ENCODE measurements at places on chromosomes 1 and 21.

DNA sequence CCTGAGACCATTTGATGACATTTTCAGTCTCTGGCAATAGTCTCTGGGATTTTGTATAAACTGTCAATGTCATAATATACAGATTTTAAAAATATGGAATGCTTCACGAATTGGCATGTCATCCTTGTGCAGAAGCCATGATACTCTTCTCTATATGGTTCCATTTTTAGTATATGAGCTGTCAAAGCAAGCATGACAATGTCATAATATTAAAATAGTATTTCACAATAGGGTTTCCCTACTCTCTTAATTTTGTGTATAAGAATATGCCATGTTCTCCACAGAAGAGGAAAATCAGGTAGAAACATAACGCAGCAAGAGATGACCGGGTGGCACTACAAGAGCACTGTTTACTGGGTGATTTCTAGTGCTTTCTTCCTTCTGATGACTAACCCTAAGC is 8.3 kb upstream of the DIPK1A start:
- no peak for DNase-seq

GRCh38 chr1:171803045-171803444 is 21.6 kb downstream of the METTL13 start:
- DNase-seq = no peak

GRCh38 chr21:45322231-45322959 is 34.7 kb upstream of the POFUT2 start:
- DNase-seq = no peak

GRCh38 chr21:38898422-38899096 is 92.8 kb downstream of the ETS2 start:
- DNase-seq = no peak

DNA sequence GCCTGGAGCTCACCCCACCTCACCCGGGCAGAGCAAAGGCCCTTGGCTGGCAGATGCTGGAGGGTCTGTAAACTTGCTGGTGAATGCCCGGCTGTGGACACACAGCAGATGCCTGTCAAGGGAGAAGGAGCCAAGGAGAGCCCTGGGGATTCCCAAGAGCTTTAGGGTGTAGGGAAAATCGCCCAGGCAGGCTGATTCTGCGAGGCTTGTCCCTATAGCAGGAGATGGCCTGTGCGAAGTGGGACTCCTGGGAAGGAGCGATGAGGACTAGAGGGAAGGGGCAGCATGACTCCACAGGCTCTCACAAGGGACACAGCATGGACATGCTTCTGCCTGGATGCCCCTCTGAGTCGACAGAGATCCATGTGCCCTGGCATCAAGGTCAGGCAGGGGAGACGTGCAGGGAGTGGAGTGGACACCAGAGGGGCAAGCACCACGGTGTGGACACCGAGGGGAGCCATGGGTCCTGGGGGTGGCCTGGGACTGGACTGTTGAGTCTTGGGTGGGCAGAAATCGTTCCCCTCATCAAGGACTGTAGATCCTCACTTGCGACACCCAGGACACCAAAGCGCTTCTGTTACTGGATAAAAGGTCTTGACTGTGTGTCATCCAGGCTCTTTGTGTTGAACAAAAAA is 71.4 kb upstream of the ABCG1 start:
- no peak for DNase-seq

GRCh38 chr1:170630977-170631376 is 33.0 kb upstream of the PRRX1 start:
- no peak for DNase-seq

DNA sequence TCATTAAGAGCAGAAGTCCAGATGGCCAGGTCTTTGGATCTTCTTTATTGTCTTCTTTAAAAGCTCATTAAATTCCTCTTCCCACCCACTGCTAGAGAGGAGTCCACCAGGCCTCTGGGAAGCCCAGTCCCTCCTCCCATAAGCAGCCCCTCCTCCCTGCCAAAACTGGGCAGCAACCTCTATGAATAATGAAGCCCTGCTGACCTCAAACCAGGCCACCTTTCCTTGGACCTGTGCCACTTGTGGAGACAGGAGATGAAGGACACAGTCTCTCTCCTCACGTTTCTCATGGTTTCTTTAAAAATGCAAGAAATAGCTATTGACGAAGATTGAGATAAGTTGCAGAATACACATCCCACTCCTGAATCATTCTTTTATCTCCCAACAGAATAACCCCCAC is 112.8 kb downstream of the EDEM3 start:
- no peak for DNase-seq

GRCh38 chr1:205569411-205570172 is 62.2 kb downstream of the ELK4 start:
- DNase-seq = no peak

GRCh38 chr1:75615613-75616435 is 4.9 kb upstream of the SLC44A5 start:
- no peak for DNase-seq

- DNase-seq = peak; percentile 94
These were observed at the start of gene PRKCZ for GRCh38 chr1:2049718-2050431. Gene PRKCZ (plus strand): TSS chr1:2050411. CDS start chr1:2050631, 220 bp downstream.

GRCh38 chr1:241770115-241770514 is 77.9 kb upstream of the EXO1 start:
- no peak for DNase-seq

DNA sequence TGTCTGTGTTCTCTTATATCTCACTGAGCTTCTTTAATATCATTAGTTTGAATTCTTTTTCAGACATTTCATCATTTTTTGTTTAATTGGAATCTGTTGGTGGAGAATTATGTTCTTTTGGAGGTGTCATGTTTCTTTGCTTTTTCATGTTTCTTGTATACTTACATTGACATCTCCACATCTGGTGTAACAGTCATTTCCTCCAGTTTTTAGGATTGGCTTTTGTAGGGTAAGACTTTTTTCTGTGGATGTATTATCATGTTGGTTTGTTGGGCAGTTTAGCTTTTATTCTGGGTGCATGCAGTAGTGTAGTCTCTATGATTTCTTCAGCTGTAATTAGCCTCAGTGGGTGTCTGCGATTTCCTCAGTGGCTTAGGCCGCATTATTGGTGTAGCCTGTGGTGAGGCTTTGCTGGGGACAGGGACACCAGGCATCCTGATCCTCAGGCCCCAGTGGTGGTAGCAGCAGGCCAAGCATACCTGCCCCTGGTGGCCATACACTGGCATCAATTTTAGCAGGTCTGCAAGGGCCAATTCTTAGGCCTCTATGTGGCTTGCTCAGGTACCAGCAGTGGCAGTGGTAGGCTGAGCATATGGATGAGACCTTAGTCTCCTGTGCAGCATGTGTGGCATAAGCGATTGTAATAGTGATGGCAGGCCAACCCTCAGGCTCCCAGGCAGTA is 77.6 kb upstream of the SAMD13 start:
- no peak for DNase-seq

DNA sequence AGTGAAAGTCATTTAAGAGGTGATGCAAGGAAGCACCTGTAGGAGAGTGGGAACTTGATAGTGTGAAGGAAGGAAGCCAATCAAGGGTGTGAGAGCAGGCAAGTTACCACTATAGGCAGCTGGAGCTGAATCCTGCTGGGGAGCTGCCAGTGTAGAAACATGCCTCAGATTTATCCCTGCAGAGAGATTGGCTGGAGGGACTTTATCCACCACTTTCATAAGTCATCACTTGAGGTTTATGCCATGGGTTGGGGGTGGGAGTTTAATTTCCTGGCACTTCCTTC is 443.6 kb downstream of the PLPP3 start:
- no peak for DNase-seq

DNA sequence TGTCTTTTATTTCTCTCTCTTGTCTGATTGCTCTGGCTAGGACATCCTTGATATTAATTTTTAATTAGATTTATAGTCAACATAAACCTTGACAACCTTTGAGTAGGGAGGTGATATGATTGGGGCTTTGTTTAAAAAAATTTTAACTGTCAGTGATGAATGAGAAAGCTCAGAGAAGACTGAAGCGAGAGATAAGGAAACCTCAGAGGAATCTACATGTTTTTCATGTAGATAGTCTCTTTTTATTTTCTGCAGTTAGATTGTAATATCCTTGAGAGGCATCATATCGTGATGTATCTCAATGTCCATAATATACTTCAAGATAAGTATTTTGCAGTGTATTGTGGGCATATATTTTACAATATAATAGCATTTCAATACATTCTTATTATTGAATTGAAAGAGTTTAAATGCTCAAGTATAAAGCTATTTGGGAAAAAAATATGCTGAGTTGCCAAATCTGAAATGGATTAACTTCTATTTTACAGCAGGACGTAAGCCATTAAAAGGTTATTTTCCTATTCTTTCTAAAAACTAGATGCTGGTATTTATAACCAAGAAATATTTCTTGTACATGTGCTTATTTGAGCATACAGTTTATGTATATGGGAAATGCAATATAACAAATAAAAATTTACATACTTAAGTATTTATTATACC is 802.4 kb upstream of the ADGRL4 start:
- DNase-seq = no peak

DNA sequence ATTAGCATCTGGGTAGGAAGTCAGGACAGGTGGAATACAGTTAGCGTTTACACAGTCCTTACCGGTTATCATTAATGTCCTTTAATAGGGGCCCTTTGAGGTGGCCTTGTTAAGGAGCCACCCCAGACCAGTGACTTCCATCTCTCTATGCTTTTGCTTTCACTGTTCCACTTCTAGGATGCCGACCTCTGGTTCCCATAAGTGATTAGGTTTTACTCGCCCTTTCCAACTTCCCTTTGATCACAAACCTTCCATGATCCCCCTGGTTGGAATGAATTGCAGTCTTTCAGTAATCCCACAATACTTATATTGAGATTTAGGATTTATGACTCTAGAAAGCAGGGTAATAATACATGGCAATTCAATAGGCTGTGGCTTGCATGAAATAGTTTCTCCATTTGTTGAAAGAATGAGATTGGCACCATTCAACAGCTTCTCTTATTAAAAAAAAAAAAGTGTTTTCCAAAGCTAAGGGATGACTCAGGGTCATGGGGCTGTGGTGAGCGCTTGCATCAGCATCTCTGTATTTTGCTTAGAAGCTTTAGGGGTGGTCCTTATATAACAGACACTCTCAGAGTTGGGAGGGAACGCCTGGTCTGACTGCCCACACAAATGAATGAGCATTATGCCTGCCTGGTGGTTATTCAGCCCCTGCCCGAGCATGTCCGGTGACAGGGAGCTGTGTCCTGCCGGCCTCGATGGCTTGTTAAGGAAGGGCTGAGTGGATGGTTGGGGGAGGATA is 110.5 kb downstream of the CNIH3 start:
- DNase-seq = no peak

DNA sequence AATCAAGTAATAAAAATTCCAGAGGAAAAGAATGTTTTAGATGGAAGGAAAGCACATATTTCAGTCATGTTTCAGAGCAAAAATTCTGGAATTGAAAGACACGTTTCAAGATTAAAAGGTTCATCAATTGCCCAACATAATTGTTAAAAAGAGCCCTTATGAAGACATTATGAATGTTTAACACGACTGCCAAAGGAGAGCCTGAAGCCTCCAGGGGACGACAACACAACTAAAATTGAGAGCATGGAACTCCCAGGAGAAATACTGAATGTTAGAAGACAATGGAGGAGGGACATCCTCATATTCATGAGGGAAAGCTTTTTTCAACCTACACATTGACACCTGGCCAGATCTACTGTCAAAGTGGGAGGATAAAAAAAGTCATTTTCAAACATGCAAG is 16.0 kb downstream of the OR2T11 start:
- no peak for DNase-seq

GRCh38 chr1:24764439-24764838 is 19.2 kb downstream of the CLIC4 start:
- no peak for DNase-seq

DNA sequence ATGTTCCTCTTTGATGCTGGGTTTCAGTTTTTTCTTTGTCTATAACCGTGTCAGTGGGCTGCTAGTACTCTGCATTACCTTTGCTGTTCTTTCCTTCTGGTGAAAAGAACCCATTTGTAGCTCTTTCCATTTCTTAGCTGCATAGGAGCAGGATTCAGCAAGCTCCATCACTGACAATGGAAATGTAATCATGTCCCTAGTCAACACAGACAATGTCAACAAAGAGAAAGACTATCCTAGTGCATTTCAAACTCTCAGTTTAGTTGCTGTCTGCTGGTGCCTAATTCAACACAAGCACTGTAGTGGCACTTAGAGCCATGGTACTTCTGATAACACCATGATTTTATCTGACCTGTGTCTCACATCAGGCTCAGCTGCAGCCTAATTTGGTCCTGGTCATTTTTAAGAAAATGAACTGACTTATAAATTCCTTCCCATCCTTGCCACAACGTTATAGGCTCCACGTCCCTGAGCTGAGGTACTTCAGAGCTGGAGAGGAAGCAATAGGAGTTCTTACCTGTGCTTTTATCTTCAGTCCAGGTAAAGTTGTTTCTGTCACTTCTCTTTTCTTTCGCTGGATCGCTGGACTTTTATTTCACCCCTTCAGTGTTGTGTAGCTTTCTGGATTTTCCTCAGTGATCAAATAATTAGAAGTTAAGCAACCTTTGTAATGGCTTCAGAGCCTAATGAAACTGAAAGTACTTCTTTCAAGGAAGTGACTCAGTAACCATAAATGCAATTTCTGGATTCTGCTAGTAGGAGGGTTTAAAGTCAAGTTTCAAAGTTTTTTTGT is at the start of gene GBP3:
Gene GBP3 (minus strand): TSS at position 700 of the 793 bp plus-strand sequence. CDS start 2,145 bp downstream, outside the sequence.
- DNase-seq = no peak

- no peak for DNase-seq
These were observed 79.9 kb downstream of the LACTBL1 start for GRCh38 chr1:22892789-22893188.

DNA sequence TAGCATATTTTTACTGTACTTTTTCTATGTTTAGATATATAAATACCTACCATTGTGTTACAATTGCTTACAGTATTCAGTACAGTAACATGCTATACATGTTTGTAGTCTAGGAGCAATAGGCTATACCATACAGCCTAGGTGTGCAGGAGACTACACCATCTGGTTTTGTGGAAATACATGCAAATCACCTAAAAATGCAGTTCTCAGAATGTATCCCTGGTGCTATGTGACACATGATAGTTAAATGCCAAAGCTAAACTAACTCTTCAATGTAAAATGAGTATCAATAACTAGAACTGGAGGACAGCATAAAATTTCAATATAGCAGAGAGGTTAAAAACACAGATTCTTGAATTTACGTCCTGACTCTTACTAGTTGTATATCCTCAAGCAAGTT is 14.8 kb downstream of the NUCKS1 start:
- no peak for DNase-seq

DNA sequence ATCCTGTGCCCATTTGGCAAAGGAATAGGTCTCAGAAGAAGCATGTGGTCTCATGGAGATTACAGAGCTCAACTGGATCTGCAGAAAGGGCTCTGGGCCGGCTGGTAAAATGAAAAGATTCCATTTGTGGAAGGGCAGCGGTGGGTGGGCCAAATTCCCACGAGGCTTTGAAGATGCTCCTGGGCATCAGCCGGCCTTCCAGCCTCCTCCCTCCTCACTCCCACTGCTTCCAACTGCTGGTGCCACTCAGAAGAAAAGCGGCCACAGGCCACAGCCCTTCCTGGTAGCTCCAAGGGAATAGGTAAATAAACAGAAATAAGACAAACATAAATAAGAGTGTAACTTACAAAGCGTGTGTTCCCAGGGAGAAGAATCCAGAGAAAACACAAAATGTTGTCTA is 136.3 kb upstream of the SLC44A3 start:
- DNase-seq = no peak

All from NCI-H187 (cell line).